Activated T-cell treated with anti-CD3 and anti-CD28 coated beads, Interleukin-2, amount 50 U/mL, for 72 hours (primary cell): ENCODE measurements at places on chromosomes 7 and 10.
A peak's percentile ranks its signal among the peaks of the same experiment; 100 is the strongest.

DNA sequence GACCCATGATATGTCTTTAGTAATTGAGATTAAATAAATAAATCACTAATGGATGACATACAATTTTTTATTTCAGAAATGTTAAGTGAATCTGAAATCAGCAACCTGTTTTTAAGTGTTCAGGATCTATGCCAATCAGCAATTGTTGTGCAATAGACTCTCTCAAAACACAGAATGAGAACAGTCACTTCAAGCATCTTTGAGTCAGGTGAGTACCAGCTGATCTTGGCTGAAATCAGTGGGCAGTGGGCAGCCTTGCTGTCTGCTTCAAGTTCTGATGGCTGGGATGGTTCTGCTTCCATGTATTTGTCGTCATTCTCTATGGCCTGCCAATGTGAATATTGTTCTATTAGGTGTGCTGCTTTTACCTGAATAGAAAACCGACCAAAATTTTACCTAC is 82.3 kb upstream of the NRG3 start:
- no peak for DNase-seq

DNA sequence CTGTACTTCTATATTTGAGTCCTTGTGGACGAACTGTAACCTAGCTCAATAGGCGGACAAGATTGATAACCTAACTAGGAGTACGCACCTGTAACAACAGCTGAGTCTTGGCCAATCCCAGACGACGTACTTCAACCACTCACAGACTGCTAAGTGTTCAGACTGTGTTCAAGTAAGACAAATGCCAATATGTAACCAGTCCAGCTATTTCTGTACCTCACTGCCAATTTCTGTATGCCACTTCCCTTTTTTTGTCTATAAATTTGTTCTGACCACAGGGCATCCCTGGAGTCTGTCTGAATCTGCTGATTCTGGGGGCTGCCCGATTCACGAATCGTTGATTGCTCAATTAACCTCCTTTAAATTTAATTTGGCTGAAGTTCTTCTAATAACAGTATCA is 32.2 kb downstream of the HACD1 start:
- no peak for DNase-seq

DNA sequence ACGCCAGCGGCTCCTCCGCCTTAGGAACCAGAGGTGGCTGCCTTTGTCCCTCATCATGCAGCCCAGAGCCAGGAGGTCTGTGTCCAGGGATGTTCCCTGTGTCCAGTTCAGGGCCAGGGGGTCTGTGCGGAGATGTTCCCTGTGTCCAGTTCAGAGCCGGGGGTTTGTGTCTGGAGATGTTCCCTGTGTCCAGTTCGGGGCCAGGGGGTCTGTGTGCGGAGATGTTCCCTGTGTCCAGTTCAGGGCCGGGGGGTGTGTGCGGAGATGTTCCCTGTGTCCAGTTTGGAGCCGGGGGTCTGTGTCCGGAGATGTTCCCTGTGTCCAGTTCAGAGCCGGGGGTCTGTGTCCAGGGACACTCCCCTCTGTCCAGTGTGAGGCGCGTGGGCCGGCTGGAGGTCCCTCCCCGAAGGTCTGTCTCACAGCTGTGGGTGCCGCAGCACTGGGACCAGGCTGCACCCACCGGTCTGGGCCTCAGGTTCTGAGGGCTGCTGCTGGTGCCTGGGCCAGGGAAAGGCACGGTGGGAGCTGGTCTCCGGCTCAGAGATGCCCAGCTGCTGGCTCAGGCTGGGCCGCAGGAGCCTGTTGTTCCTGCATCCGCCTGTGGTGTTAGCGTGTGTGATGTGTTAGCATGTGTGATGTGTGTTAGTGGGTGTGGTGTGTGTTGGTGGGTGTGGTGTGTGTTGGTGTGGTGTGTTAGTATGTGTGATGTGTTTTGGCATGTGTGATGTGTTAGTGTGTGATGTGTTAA is 67.9 kb upstream of the CFAP46 start:
- DNase-seq = no peak

DNA sequence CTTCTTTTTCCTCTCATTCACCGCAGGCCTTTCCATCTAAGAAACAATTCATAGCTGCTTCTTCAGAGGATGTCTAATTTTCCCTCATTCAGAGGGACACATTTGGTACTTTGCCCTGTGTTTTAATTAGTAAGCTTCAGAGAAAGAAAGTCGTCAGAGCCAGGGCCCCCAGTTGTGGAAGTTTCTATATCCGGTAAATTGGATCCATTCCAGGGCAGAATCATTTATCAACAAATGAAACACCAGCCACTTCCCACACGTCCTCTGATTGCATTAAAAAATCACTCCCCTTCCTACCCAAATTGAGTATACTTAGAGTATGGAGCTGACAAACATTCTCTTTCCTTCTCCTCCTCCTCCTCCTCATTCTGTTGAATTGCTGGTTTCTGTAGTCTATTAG is 205.8 kb upstream of the HDAC9 start:
- DNase-seq = no peak

DNA sequence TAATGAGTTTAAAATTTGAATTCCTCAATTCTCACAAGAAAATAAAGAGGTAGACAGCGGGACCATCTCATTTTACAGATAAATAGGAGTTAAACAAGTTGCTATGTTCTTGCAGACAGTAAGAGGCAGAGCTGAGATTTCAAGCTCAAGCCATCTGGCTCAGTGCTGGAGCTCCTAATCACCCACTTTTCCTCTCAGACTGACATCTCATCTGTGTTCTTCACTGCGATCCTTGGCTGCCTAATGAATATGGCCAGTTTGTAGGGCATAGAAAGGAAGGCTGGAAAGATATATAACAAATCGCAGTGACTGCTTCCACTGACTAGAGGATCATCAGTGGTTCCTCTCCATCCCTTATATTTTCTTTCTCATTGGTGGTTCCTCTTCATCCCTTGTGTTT is 151.2 kb downstream of the MPP7 start:
- DNase-seq = no peak

DNA sequence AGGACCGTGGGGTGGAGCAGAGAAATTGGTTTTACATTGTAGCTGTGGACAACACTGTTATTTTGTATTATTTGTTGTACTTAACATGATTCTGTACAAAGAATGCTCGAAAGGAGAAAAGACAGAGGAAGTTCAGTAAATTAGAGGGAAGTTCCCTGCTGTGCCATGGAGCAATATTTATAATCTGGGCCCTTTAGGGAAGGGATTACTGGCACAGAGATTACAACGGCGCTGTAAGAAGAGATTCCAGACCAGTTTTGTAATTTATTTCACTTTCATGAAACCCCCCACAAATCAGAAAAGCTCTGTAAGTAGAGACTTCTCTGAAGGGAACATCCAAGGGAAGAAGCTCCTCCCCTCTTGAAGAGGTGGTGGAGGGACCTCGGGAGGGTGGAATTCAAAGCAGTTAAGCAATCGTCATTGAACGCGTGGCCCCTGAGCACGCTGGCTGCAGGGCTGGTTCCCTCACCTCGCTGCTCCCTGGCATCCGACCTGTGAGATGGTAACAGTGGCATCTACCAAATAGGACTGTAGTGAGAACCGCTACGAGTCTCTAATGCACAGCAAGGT is 113.5 kb downstream of the KLF6 start:
- no peak for DNase-seq

GRCh38 chr10:19728964-19729363 is 87.3 kb upstream of the PLXDC2 start:
- DNase-seq = no peak

DNA sequence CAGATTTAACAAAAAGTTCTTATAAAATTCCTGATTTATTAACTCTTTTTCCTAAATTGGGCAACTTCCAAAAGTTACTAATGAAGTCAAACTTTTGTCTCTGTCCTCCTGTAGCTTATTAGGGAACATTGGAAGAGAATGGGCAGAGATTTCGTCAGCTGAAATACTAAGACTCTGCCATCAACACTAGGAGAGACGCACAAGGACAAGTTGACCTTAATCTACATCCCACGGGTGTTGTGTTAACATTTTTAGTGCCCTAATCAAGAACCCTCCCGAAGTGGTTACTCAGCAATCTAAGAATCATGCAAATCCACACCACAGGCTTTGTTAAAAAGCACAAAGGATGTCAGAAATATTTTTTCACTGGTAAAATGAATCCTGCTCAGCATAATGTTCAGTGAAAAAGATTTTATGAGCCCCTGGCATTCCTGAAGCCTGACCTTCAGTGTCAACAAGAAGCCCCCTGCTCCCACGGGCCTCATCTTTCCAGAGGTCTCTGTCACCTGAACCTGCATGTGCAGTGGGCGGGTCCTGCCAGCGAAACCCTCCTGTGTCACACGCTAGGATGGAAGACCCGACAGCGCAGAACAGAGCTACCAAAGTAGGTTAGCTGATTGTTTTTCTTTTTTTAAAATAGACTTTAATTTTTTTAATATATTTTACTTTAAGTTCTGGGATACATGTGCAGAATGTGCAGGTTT is 70.6 kb upstream of the AKR1E2 start:
- no peak for DNase-seq

DNA sequence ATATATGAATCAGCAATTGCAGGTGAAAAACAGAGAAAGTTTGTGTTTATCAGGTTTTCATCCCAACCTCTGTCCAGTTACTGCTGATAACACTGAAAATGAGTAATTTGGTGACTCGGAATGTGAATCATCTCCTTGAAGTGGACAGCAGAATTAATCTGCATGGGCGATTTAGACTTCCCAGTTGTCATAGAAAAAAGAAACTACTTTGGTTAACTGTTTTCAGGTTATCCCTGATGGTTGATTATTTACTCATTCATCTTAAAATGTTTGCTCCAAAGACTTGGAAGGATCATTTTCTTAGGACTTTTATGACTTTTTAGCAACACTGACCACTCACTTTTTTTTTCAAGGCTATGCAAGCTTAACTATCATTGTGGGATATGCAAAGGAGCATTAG is 504.1 kb upstream of the ANKRD30A start:
- DNase-seq = no peak

GRCh38 chr10:103080891-103081581 is 112.0 kb downstream of the NT5C2 start:
- DNase-seq = peak; percentile 16

- DNase-seq = no peak
Observed at GRCh38 chr7:1049006-1049741, 4.8 kb downstream of the GPR146 start.

DNA sequence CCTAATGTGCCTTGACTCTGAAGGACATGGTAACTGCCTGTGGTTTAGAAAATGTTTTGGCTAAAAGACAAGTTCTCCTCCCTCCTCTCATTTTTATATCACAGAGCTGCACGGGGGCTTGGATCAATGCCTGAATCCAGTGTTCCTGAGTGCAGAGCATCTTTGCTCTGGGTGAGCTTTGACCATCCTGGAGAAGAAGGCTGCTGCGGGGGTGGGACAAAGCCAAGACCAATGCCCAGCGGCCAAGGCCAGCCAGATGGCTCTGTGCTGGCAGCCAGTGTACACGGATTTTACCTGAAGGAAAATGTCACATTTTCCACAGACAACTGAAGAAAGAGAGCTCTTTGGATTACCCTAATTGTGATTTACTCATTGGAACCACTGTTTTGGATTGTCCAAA is 102.0 kb upstream of the TARP start:
- DNase-seq = no peak

DNA sequence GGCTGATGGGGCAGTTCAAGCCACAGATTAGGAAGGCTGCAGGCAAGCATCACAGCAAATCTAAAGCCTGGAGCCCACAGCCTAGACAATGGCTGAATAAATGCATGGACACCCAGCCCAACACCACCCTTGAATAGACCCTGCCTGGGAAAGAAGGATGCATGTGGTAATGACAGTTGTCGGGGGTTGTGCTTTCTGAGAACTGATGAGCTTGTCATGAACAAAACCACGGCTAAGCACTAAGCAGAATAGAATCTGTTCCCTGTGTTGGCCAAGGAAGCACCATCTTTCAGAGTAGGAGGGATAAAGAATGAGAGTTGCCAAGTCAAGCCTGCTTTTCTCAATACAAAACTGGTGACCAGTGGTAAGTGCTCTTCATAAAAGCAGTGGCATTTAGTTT is 66.1 kb upstream of the JCAD start:
- DNase-seq = no peak

GRCh38 chr10:15595260-15595659 is 124.5 kb downstream of the ITGA8 start:
- no peak for DNase-seq
